ENCODE measurements at places on chromosomes 2 and 18. TPM values are rescaled to one million over a fixed set of nuclear protein-coding genes. Genes with fewer than 3 reads are reported as not detected.

Gene CIDEA
- total RNA-seq = not detected

Gene MRO
- not detected for total RNA-seq

DNA sequence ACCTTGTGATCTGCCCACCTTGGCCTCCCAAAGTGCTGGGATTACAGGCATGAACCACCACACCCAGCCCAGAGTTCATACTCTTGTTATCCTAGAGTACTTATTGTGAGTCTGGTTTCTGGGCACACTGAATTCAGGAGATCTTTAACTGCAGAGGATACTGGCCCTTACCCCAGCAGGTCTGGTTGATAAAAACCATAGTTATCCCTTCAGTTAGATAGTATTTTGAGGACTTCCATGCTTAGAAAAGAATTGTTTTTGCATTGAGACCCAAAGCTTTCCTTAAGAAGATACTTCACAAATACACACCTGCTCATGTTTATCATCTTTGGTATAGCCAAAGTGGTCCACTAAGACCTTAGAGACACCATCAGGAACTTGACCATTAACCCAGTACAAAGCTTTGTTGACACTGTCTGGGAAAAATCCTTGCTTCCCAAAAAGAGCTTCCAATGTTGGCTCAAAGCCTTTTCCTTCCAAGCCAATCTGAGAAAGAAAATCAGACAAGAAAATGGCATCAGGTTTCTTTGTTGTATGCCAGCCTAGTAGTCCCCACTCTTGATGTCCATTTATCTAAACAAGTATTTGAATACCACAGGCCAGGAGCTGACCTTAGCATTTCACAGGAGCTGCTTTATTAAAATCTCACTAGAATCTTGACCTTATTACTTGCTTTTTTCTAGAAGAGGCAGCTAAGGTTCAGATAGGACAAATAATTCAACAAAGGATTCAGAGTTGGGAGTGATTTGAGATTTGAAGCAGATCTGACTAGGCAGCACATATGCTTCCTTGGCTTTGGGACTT lies 17.2 kb downstream of the APOB start:
- no peak for DNase-seq

- DNase-seq = no peak
Observed at GRCh38 chr18:79587779-79588635, 91.6 kb upstream of the CTDP1 start.

DNA sequence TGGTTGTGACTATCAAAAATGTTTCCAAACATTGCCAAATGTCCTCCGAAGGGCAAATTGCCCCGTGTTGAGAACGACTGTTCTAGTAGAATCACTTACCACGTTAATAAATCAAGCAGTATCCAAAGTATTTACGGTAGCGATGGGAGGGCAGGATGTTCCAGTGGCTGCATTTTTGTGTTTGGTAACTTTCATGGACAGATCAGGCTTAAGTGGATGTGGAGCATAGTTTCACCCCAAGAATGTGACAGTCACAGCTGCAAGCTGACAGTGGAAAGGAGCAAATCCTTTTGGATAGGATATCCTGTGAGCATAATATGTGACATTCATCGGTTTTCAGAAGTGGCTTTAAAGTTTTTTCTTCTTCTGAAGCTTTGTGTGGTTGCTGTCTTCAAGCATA lies 46.3 kb upstream of the DARS1 start:
- DNase-seq = no peak

Measured in HT-29 (cell line).